ENCODE measurements at places on chromosomes 1 and 21.

GRCh38 chr21:38888991-38889561 is 83.3 kb downstream of the ETS2 start:
- no peak for ATAC-seq

- ATAC-seq = no peak
These were observed 27.1 kb upstream of the RUNX3 start for GRCh38 chr1:24957016-24957807.

GRCh38 chr1:69175053-69175452 is 392.7 kb upstream of the LRRC7 start:
- ATAC-seq = no peak

GRCh38 chr21:31752352-31752751 is 20.4 kb upstream of the SCAF4 start:
- ATAC-seq = peak; percentile 27

DNA sequence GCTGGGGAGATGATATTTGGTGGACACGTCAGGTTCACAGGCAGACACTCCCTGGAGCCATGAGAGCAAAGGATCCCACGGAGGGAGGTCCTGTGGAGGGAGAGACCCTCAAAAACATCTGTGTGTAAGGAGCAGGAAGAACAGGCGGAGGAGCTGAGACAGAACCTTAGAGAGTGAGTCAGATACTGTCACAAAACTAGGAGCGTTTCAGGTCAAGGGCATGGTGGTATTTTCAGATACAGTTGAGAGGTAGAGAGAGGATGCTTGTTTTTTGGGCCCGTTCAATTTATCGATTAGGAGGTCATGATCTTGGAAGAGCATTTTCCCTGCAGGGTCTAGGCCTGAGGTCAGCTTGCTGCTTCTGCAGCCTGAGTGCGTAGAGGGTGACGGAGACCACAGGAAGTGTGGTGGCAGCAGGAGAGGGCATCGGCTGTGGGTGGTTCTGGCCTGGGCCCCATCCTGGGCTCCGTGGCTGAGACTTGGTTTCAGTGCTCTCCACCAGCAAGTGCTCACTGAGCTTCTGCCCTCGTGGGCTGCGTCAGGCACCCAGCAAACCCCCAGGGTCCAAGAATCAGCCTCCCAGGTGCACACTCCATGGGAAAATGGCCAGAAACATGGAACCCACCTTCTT is 39.9 kb downstream of the SPSB1 start:
- ATAC-seq = no peak

DNA sequence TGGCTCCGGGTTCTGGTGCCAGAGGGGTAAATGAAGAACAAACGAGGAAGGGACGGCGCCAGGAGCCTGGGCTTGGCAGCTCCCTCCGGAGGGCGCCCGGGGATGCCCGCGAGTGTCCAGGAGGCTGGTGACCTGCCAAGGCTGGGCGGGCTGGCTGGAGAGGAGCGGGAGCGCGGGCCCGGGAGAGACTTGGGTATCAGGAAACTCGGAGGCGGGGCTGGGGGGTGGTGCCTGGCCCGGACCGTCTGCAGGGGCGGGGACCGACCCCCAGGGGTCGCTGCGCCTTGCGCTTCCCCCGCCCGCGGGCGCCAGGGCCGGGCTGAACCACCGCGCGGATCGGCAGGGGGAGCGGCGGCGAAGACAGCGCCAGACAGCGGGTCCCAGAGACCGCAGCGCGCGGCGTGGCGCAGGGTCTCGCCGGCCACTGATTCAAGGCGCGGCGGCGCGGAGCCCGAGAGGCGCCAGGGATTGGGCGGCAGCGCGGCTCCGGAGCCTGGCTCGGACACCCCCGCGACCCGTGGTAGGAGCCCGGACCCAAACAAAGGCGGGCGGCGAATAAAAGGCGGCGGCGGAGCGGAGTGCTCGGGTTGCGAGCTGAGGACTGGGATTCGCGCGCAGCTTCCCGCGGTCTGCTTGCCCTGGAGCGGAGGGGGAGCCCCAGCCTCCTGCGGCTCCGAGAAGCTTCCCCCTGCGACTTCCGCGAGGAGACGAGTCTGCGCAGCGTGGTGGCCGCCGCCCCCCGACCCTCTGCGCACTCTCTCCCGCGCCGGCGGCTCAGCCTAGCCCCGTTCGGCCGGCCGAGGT is at the start of gene DISP3:
Gene DISP3, plus strand, starts transcription at position 585 of the 804 bp plus-strand sequence. CDS start 21,838 bp downstream, outside the sequence.
- ATAC-seq = peak; percentile 86

DNA sequence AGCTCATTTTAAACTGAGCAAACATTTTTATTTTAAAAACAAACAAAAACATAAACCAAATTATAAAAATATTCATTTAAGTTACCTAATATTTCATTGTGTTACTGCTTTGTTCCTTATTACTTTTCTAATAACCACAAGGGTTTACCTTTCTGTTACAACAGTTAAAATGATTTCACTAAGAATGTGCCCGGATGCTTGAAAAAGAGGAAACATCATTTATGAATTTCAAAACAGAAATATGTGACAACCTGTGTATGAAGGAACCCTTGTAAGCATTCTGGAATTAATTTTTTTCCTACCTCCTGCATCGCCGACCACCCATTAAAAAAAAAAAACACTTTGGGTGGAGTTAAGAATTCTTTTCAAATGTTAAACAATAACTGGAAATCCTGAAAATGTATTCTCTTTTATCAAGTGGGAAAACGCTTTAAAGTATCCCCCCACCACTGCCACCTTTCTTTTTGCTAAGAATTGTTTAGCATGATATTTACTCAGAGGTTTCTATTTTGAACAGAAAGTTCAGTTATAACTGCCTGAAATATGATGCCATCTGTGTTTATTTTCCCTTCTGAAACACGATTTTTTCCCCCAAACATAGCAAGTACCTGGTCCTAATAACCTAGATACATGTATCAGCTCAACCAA is 9.1 kb downstream of the CYYR1 start:
- ATAC-seq = no peak

DNA sequence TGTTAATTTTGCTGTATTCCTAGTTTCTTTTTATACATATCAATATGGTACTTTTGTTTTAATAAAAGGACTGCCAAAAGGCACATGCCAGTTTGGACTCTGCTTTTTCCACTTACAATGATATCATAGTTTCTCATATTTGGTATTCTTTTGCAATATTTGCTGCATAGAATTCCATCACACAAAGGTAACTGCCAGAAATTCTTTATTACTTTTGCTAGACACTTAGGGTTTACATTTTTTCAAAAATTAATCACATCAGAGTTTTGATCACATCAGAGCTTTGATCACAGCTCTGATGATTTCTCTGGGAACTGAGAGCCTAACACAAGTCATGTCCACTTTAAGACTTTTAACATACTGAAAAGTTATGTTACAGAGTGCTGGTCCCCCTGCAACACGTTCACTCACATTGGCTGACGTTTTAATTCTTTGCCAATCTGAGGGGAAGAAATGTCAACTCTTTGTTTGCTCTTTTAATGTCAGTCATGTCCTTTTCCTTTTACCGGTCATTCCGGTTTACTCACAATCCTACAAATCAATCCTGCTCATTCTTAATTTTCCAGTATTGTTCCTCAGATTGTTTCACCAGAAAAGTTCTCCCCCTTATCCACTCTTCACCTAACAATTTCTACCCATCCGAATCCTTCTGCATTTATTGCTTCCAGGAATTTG is 1.1 kb upstream of the CD46 start:
- no peak for ATAC-seq

DNA sequence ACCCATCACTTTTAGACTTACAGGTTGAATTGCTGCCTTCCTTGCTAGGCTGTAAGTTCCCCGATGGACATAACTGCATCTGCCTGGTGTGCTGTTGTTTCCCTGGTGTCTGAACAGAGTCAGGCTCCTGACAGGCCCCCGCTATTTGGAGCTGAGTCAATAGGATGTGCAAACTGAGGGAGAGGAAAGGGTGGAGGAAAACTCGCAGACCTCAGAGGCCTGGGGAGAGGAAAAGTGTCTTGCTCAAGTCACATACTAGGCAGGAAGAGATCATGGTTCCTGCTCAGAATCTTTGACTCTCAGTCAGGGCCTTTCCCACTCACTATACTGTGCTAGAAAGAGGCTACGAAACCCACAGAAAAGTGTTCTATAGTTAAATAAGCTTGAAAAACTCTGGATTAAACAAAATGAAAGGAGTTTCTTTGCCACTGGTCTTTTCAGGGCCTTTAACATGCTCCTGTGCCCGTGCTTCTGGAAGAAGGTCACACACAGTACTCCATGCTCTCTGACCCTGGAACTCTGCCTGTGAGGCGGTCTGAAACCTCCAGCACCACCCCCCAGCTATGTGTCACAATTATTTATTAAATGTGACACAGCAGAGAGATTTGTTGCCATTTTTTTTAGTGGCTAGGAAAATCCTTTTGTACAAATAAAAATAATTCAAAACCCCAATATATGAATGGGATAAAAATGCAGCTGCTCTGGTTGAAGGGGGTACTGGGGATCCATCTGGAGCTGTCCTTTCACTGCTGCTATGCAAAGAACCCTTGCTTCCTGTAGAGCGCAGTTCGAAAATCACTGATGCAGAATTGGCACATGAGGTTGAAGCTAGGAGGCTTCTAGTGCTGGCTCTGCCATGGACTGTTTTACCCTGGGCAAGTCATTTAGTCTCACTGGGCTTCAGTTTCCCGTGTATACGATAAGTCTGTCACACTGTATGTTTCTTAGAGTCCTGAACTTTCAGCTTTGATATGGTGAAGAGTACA is 20.1 kb upstream of the CDCP2 start:
- peak; percentile 26 for ATAC-seq

DNA sequence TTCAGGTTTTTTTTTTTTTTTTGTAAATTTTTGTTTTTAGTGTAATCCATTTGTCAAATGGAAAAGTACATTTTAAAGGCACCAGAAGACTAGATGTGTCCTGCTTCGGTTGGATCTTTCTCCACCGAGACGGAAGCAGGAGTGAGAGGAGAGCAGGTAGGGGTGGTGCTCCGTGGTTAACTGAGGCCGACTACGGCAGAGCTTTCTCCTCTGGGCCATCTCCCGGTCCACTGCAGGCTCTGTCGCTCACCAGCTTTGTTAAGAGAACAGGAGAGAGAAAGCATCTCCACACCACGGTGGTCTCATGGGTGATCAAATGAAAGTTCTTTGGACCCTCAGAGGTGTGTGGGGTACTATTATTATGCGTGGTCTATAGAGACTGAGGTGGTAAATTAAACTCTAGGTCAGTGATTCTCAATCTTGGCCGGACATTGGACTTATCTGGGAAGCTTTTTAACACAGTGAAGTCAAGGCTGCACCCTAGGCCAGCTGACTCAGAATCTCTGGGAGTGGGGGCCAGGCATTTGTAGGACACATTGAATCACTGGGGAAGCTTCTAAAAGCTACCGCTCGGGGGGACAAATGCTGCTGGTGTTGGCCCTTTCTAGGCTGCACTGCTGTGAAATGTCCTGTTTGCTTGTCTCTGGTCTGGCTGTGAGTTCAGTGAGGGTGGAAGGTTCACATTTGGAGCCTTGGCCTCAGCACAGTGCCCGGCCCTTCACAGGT is 25.0 kb downstream of the ABCA4 start:
- ATAC-seq = no peak

DNA sequence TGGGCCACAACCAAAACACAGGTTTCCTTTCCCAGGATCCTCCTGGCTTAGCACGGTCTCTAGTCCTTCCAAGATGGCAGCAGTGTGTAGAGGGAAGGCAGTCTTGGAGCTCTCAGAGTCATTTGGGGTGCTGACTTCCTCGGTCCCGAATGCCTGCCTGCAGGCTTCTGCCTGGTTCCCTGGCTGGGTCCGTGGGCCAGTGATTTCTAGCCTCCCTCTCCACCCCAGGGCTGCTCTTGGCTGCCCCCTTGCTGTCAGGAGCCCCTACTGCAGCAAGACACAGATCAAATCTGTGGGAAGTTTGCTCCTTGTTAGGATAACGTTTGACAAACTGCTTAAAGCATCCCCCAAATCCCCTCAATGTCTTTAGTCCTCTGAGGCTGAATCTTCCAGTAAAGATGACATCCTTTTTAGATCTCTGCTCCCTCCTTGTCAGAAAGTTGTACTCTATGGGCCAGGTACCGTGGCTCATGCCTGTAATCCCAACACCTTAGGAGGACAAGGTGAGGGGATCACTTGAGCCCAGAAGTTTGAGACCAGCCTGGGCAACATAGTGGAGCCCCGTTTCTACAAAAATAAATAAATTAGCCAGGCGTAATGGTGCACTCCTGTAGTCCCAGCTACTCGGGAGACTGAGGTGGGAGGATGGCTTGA is 272.5 kb downstream of the RRAGC start:
- peak; percentile 84 for ATAC-seq

DNA sequence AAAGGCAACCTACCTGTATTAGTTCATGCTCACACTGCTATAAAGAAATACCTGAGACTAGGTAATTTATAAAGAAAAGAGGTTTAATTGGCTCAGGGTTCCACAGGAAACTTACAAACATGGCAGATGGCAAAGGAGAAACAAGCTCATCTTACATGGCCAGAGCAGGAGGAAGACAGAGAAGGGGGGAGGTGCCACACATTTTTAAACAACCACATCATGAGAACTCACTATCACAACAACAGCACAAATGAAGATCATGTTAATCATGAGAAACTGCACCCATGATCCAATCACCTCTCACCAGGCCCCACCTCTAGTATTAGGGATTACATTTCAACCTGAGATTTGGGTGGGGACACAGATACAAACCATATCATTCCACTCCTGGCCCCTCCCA is 90.6 kb upstream of the KCTD3 start:
- ATAC-seq = peak; percentile 33

DNA sequence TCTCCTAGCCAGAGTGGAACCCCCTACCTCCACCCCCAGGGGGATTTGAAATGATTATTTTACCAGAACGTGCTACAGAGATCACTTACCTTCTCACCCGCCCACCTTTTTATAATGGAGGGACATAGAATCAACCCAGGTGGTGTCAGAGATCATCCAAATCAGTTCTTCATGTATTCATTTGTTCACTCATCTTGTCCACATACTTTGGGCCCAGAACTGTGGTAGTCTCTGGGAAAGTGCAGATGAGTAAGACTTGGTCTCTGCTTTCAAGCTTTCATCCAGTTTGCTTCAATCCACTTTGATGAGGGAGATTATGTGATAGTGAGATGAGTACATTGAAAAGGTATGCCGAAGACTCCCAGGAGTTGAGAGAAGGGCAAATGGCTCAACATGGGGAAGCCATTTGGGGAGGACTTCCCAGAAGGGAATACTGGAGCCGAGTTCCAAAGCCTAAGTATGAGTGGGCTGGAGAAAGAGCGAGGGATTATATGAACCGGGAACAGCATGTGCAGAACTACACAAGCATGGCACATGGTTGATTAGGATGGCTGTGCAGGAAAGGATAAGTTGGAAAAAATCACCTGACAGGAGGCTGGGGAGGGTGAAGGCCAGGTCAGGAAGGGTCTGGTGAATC is 1.9 kb downstream of the FGGY start:
- no peak for ATAC-seq

GRCh38 chr21:14687268-14687625 is 141.1 kb upstream of the SAMSN1 start:
- no peak for ATAC-seq

- peak; percentile 11 for ATAC-seq
These were observed 813 bp upstream of the DEDD start for GRCh38 chr1:161133220-161133740.

Measured in SK-N-SH treated with all-trans-retinoic acid at 6 μM for 48 hours (cell line).